Endothelial cell of umbilical vein (primary cell): ENCODE measurements at places on chromosomes 11 and 22. TPM values are rescaled to one million over a fixed set of nuclear protein-coding genes. Genes with fewer than 3 reads are reported as not detected.

- no peak for DNase-seq
Observed at GRCh38 chr11:102521121-102521520, 9.4 kb downstream of the MMP7 start.

DNA sequence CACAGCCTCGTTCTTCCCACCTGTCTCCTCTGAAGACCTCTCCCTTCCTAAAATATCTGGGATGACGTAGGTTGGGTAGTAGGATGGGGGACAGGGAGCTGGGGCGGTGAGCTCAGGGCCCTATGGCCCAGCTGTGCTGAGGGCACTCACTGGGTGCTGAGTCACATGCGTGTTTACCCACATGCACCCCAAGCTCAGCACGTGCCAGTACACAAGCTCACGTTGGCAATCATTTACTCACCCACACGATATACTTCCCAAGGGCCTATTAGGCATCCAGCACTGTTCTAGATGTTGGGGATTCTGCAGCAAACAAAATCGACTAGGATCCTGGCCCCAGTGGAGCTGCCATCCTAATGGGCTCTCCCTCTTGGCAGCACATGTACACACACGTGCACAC, 28.7 kb downstream of the ARAP1 start:
- DNase-seq: no peak

Gene ZNRF3
- total RNA-seq: 4.4 and 5.2 TPM in 2 replicates

- no peak for DNase-seq
Observed at GRCh38 chr22:45227645-45228400, 12.9 kb downstream of the KIAA0930 start.

Gene DDI1
- total RNA-seq: not detected in 2 replicates

DNA sequence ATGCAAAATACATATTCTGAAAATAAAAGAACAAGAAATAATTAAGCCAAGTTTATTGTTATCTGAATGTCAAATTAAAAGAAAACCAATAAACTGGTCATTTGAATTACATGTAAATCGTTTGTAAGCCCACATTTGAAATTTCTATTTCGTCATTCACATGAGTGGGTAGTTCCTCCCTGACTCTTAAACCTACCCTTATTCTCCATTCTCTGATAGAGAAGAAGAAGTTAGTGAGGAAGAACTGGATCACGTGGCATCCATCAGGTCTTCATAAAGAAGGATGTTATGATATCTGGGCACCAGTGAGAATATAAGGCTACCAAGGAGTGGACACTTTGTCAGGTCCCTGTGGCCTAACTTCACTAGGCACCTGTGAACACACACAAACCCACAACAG, 328.1 kb downstream of the OPCML start:
- no peak for DNase-seq
